ENCODE measurements at places on chromosomes 13 and 19.

DNA sequence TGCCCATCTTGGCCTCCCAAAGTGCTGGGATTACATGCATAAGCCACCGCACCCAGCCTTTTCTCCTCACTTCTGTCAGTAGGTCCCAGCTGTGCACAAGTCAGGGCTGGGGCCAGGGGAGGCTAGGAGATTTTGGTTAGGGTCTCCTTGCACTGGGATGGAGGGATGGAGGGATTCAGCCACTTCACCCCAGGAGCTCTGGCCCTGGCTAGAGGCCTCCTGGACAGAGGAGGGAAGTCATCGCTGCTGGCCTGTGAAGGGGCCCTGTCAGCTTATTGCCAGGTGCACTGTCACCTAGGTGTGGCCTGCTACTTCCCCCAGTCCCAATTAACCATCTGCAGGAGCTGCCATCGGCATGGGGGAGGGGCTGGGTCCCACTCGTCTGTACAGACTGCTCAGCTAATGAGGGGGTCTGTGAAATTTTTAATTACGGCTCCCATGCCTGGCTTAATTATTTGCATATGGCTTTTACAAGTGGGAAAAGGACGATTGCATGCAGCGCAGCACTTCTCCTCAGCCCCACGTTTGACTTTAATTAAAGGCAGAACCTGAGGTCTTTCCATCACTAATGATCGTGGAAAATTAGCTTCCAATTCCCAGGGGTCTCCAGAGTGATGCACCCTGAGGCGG, 52.4 kb downstream of the CHST8 start:
- no peak for DNase-seq

DNA sequence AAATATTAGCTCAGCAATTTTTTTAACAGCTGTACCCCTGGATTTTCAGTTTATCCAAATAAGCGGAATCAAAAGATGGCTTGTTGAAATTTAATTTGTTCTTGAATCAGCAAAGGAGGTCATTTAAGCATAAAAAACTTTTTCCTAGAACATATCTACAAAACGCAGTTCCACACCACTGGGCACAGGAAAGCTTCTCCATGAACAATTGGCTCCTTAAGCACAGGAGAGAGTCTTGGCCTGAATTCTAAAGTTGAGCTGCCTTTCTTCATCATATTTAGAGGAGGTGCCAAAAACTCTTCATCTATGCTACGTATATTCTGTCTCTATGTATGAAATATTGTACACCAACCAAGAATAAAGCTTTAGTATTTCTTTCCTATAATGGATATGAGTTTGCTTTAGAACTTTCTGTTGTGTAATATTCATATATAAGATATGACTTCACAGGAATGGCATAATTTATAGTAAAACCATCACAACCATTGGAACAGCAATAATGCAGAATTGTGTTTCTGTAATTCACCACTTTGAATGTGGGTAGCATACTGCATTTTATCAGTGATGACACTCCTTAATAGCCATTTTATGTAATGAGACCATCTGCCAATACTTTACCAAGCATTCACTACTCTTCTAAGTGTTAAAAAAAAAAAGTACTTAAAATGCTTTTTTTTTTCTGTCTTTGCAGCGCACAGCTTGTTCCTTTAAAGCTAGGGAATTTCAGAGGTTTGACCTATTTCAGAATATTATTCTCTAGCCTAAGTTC, 263.7 kb downstream of the SLITRK6 start:
- no peak for DNase-seq

- DNase-seq = no peak
These were observed 41.5 kb downstream of the WDFY2 start for GRCh38 chr13:51625555-51626345.

GRCh38 chr19:18183529-18183928, 9.5 kb upstream of the MPV17L2 start:
- no peak for DNase-seq

DNA sequence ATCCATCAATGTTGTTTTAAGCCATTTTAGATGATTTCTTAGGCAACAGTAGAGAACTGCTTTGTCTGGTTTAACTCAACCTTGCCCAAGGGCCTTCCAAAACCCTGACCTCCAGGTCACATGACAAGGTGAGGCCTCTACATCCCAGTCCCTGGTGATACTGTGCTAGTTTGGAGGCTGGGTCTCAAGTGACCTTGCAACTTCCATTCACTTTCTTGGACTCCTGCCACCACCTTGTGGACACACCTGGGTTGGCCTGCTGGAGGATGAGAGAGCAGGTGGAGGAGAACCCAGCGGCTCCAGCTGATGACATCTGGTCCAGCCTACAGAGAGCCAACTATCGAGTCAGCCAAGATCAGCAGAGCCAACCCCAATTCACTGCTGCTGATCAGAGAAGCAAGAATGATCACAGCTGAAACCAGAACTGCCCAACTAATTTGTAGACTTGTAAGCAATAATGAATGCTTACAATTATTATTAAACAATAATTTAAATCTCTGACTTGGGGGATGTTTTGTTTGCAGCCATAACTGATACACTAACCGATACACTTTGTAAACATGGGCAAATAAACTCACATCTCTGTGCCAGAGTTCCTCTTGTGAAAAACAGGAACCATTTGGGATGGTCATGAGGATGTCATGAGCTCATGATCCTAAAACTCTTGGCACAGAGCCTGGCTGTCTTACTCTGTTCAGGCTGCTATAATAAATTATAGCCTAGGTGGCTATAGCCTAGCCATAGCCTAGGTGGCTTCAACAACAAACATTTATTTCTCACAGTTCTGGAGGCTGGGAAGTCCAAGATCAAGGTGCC, 11.5 kb downstream of the FAM187B start:
- DNase-seq = peak; percentile 76

GRCh38 chr13:37074703-37075102, 15.2 kb upstream of the SUPT20H start:
- no peak for DNase-seq

All from bone marrow (tissue), 2 donors.